GF-D8 (cell line): ENCODE measurements at places on chromosomes 6 and 20.

DNA sequence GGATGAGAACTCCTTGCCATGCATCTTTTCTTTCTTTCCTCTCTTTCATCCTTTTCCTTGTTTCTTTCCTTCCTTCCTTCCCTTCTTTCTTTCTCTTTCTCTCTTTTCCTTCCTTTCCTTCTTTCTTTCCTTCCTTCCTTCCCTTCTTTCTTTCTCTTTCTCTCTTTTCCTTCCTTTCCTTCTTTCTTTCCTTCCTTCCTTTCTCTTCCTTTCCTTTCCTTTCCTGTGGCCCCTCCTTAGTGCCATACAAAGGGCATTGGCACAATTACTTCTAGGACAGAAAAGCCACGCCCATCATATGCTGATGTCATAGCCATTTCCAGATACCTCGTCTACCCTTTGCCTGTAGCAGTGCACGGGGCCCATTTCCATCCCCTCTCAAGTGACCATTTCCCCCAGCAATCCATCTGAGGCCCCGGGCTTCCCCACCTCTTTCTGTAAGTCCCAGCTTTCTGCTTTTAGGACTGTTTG is 2.2 kb upstream of the CENPB start:
- no peak for DNase-seq

DNA sequence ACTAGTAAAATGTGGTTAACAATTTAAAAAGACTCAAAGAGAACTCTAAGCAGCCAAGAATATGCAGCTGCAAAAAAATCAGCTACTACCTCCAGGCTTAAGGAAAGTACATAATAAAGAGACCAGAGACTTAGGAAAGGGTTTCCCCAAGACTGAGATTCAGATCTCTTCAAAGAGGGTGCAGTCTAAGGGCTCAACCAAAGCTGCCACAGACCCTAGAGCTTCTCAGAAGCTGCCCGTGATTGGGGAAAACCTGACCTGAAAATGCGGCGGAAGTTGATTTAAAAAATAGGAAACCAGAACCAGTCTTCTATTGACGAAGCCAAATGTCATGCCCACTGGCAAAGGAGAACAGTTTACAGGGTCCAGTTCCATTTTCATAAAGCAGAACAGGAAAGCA is 516.8 kb upstream of the MARCKS start:
- DNase-seq = no peak

DNA sequence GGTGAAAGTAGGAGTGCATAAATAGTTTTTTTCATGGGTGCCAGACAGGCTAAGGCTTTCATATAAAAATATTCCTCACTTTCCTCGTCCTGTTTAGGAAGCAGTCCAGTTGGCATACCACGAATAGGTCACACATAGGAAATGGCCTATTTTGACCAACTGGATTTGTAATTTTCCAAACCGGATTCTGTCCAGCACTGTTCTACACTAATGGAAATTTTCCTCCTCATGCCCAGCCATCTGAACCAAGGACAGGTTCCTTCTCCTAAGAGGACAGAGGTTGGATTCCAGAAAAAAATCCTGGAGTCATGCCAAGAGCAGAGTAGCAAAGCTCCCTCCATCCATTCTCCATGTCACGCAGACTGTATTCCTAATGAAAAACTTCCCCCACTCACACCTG is 43.1 kb downstream of the PANK2 start:
- DNase-seq = no peak

GRCh38 chr20:64236137-64237088 is 19.1 kb upstream of the PCMTD2 start:
- no peak for DNase-seq

- peak; percentile 16 for DNase-seq
These were observed 17.5 kb upstream of the FAM110A start for GRCh38 chr20:815914-816606.

GRCh38 chr6:131960371-131961133 is 9.4 kb upstream of the CCN2 start:
- no peak for DNase-seq
